ENCODE measurements at places on chromosomes 5 and 9.
A peak's percentile ranks its signal among the peaks of the same experiment; 100 is the strongest.

- DNase-seq = no peak
These were observed 2.2 kb downstream of the RAD1 start for GRCh38 chr5:34913072-34913471.

GRCh38 chr9:120947222-120947621 is 20.6 kb upstream of the TRAF1 start:
- DNase-seq = no peak

- peak; percentile 65 for DNase-seq
These were observed 131.8 kb upstream of the CHD1 start for GRCh38 chr5:99060306-99061261.

DNA sequence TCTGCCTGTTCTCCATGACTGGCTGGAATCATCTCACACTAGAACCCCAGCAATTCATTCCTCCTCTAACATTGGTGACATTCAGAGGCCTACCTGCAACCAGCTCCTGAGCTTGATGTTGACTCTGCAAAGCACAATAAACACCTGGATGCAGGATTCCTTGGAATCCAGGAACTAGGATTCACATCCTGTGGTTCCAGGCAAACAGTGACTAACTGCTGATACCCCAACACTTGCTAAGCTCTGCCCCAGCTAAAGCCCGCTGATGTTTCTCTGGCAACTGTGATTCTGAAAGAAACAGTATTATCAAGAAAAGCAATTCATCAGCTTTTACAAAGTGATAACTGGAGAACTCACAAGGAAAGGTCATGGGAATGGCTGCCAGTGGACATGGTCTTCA is 29.2 kb downstream of the SUSD1 start:
- DNase-seq = no peak

- no peak for DNase-seq
These were observed 50.4 kb upstream of the PTGS1 start for GRCh38 chr9:122320413-122320881.

GRCh38 chr5:124289130-124289529 is 457.3 kb downstream of the ZNF608 start:
- no peak for DNase-seq

- DNase-seq = no peak
These were observed 15.7 kb downstream of the TMC1 start for GRCh38 chr9:72537011-72537545.

GRCh38 chr9:122122468-122122867 is 29.4 kb upstream of the TTLL11 start:
- no peak for DNase-seq

DNA sequence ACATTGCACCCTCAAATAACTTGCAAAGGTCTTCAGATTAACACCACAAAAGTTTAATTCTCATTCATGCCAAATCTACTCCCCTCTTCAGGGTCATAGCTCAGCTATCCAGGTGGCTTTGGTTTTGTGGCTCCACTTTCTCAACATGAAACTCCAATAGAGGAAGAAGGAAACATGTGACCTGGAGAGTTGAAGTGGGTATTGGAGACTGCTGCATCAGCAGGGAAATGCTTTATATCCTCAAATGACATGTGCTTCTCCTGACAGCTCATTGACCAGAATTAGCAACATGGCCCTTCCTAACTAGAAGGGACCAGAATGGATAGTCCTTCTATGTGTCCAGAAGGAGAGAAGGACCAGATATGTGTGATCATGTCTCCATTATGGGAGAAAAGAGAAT is 73.6 kb downstream of the TLR4 start:
- DNase-seq = peak; percentile 92

GRCh38 chr5:73125289-73125688 is 4.9 kb downstream of the TMEM171 start:
- no peak for DNase-seq

- DNase-seq = no peak
These were observed 702 bp downstream of the TMEM8B start for GRCh38 chr9:35829764-35830096.

GRCh38 chr9:112093870-112094216 is 81.3 kb downstream of the SUSD1 start:
- no peak for DNase-seq

DNA sequence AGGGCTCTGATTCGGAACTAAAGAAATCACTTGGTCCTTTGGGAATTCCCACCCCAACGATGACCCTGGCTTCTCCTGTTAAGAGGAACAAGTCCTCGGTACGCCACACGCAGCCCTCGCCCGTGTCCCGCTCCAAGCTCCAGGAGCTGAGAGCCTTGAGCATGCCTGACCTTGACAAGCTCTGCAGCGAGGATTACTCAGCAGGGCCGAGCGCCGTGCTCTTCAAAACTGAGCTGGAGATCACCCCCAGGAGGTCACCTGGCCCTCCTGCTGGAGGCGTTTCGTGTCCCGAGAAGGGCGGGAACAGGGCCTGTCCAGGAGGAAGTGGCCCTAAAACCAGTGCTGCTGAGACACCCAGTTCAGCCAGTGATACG is 83.4 kb downstream of the GOLPH3 start:
- DNase-seq = no peak

DNA sequence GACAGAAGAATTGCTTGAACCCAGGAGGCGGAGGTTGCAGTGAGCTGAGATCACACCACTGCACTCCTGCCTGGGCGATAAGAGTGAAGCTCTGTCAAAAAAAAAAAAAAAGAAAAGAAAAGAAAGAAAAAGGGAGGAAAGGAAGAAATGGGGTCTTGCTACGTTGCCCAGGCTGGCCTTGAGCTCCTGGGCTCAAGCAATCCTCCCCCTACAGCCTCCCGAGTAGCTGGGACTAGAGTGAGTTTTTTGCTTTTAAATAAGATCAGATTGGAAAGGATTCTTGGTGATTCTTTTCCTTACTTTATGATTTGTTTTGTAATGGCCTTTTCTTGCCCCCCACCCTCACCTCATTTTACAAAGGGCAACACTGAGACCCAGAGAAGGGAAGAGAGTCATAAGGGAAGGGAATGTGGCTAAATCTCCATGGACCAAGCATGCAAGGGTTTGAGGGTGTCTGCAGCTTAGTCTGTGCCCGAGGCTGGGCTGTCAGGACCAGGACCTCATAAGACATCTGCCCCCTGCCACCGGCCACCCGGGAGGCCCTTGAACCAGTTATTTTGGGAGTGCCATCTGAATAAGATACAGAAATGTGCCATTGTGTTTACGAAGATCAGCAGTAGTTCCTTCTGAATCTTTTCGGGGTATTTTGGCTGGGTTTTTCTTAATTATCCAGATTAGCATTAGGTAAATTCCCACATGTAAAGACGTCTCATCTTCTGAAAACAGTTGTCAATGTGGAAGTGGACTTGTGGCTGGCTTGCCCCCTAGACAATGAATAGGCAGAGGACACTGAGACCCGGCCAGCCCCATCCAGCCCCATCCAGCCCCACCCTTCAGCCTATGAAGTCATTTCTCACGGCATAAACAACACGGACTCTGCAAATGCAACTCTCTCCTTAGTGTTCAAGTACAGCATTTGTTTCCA is 44.5 kb upstream of the GRHPR start:
- no peak for DNase-seq

- DNase-seq = no peak
These were observed 140.8 kb downstream of the CAMK4 start for GRCh38 chr5:111364992-111365391.

GRCh38 chr5:133196441-133197085 is 144.8 kb downstream of the HSPA4 start:
- DNase-seq = no peak

DNA sequence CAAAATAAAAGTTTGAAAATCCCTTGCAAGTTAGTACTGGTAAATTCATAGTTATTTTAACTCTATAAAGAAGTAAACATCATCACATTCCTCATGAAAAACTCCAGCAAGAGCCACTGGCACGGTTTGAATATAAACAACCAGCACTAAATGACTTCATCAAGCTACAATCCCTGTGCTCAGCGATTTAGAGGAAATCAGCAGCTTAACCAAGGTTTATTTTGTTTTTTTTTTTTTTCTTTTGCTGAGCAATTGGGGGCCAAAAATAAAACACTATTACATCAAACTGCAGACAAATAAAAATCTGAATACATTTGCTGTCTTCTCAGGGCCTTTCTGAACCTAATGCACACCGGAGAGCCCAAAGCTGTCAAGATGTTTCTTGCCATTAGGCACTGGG is 106.2 kb upstream of the SLC24A2 start:
- DNase-seq = no peak

DNA sequence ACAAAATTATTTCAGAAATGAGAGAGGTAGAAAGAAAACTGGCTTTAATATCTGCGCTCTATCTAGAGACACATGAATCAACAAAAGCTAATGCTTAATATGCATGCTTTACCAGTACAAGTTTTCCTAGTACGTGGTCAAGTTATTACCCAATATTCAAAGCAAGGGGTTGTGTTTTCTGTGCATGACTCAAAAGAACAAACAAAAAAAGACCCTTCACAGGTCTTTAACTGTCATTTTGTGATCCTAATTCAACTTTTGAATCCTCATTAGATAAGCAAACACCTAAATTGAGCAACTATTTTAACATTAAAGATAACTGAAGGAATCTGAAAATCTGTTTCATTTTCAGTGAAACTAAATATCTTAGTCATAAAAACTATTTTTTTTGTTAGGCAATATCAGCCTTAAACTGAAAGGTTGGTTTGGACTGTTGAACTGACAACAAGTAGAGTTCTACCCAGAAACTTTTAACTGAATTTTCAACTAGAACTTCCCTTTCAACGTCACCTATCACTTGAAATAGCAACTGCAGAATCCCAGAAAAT is 12.5 kb downstream of the ST8SIA4 start:
- DNase-seq = peak; percentile 80

All from MV-4-11 (cell line).